CD4-positive, alpha-beta T cell treated with Interleukin-17A for 4 hours (primary cell): ENCODE measurements at places on chromosomes 4 and X.
A peak's percentile ranks its signal among the peaks of the same experiment; 100 is the strongest.

GRCh38 chr4:56048702-56049431, 100.1 kb downstream of the CEP135 start:
- peak; percentile 17 for DNase-seq

DNA sequence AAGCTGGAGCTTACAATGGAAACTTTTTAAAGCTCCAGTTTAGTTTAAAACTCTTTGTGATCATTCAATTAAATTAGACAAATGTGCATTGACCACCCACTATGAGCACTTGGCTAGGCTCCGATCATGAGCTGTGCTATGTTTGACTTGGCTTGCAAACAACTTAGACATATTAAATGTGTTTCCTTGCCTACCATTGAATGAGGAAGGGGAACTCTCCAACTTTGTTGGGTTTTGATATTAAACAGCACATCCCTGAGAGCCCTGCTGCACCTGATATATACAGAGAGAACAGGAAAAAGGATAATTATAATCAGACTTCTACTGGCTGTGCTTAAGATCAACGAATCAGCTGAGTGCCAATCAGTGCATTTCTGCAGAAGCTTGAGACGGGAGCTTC, 71.4 kb upstream of the ADGRL3 start:
- no peak for DNase-seq

GRCh38 chrX:153875391-153876111, 10.4 kb downstream of the L1CAM start:
- DNase-seq = peak; percentile 75

DNA sequence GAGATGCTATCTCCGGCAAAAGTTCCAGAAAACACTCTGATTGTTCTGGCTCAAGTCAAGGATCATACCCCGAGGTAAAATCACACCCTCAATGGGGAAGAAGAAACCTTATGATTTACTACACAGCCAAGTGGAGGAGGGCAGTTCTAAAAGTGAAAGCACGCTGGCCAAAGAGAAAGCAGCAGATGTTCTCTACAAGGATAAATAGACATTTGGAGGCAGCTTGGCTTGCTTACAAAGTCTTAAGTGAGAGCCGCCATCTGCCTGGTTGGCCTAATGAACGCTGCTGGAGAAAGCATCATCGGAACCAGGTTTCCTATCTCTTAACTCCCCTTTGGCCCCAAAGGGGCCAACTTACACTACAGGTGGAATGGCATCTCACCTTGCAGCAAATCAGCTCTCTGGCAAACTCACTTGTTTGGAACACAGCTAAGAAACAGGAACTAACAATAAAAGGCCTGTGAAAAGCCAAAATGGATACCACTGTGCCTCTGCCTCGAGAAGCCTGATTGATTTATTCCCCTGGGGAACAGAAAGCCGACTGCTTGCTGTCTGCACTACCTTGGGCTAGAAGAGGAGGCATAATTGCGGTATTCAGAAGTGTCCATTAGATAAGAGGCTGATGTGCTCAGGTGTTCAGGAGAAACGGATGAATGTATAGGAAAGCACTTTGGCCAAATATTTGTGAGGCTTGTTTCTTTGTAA, 22.8 kb downstream of the FRAS1 start:
- no peak for DNase-seq

- DNase-seq = no peak
Observed at GRCh38 chr4:544386-545105, 31.5 kb downstream of the TMEM271 start.

- no peak for DNase-seq
Observed at GRCh38 chr4:150240011-150240410, 161.8 kb downstream of the DCLK2 start.

DNA sequence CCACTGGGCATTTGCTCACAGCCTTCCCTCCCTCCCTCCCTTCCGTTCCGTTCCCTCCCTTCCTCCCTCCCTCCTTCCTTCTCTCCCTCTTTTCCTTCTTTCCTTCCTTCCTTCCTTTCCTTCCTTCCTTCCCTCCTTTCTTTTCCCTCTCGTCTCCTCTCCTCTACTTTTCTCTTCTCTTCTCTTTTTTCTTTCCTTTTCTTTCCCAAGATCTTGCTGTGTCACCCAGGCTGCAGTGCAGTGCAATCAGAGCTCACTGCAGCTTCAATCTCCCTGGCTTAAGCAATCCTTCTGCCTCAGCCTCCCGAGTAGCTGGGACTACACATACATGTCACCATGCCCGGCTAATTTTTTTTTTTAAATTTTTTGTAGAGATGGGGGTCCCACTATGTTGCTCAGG, 26.7 kb upstream of the ING2 start:
- DNase-seq = no peak

DNA sequence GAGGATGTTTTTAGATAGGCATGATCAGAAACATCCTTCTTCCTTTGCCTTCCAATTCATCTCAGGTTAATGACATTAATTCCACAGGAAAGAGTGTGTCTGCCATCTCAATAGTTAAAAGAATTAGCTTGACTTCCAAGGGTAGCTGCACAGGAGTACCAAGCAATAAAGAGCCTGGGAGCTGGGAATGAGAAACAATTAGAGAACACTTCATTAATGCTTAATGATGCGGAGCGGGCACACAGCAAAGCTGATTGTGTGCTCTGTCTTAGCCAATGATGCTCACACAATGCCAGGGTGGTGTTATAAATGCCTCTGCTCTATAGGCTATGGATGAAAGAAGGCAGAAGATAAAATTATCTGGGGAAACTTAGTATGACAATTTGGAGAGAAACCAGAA, 1052.5 kb upstream of the LCORL start:
- DNase-seq = no peak

GRCh38 chr4:105596684-105597083, 44.3 kb downstream of the ARHGEF38 start:
- DNase-seq = no peak

DNA sequence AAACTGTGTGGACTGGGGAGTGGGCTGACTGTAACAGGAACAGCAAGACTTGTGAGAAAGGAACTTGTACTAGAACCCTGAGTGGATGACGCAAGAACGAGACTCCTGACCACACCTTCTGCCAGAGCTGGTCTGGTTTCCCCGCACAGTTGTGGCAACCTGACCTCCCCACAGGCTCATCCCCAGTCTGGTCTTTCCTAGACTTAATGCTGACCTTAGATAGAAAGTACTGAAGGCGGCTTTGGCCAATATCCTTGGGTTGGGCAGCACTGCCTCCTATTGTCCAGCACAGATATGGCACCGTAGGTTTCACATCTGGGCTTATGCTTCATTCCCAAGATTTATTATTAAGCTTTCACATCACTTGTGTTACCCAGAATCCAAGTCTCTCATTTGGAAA, 137.8 kb upstream of the FRG1 start:
- no peak for DNase-seq

DNA sequence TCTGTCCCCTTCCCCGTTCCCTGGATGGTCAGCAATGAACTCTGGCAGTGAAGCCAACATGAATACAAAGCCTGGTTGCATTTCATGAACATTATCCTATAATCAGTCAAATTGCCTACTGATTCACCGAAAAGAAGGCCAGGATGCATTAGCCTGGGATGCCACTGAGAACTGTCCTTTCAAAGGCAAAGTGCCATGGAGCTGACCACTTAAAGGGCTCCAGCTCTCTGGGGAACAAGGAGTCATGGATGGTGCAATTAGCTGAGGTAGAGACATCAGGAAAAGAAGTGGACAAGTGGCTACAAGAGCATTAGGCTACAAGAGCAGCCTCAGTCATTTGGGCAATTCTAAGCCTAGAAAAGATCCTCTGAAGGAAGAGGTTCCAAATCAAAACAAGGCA, 69.0 kb downstream of the PARM1 start:
- no peak for DNase-seq

DNA sequence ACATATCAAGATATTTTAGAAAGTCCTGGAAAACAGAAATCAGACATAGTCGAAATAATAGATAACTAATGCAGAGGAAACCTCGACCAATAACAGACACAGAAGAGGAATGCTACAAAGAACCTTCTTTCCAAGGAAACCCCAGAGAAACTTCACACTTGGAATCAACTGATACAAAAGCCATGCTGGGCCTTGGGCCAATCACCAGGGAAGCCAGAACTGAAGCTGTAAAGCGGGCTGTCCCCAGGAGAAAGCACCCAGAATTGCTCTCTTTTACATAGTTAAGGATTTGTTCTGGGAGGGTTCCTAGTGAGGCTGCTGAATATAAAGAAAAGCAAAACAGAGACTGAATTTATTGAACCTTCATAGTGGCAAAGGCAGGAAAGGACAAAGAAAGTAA, 100.5 kb downstream of the PRDM5 start:
- no peak for DNase-seq

GRCh38 chr4:139987502-139987850, 166.5 kb downstream of the MAML3 start:
- DNase-seq = no peak

DNA sequence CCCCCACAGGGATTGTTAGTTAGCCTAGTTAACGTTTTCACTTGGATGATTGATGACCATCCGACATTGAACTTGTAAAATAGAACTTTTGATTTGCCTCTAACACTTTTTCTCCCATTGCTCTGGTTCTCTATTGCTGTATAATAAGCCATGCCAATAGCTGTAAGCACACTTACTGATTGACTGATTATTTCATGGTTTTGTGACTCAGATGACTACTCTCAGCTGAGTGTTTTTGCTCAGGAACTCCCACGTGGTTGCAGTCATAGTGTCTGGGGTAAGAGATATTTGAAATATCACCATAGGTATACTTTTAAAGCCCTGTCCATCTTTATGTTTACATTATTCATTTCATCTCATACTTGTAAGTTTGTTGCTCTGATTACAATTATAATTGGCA, 1285.5 kb downstream of the STIM2 start:
- DNase-seq = no peak

GRCh38 chrX:65846974-65847373, 179.5 kb downstream of the MSN start:
- no peak for DNase-seq

DNA sequence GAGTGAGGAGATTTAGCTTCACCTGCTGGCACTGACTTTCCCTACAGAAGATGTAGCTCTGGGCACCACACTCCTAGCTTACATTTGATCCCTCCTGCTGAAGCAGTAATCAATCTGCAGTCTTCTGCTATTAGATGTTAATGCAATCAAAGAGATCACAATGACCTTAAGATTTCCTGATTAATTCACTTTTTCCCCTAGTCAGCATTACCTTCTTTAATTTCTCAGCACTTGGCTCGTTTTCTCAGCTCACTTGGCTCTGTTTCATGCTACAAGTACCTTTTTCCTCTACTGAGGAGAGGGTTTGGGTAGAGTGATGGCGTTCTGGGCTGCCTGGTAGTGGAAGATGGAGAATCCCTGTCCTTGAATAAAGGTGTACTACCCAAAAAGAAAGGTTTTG, 113.0 kb upstream of the PAK3 start:
- DNase-seq = no peak

DNA sequence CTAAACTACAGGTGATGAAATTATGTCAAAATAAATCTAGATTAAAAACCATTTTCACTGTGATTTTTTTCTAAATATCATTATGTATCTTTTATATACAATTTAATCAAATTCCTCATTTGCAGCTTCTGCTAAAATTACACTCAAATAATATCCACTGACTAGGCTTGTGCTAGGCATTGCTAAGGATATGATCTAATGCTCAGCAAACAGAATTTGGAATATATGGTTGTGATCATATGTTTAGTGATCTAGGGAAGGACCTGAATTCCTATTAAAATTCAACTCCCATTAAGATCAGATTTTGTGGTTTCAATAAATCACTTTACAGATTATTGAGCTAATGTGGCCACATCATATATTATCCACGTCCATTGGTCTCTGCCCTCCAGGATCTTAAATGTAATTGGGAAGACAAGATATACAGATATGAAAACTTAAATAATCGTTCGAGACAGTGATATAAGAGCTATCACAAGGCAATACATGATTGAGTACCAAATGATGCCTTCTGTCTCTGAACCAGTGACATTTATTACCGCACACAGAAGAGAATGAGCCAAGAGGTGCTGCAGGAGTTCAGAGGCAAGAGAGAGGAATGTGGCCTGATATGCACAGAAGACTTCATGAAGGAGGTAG, 206.0 kb upstream of the RPS6KA3 start:
- DNase-seq = no peak

DNA sequence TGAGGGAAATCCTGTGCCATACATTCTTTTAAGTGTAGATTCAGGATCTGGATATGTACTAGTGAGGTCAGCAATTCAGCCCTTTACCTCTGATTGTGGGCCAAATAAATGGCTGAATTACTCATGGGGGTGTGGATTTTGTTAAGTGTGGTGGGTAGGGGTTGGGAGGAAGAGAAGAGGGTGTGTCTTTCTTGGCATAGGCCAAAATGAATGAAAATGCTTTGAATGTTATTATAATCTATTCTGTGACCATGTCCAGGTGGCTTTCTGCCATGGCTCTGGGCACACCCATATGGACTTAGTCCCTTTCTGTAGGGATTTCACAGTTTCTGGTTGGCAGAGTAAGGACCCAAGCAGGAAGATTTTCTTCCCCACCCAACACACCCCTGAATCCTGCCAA, 244.3 kb downstream of the CBR4 start:
- DNase-seq = no peak

DNA sequence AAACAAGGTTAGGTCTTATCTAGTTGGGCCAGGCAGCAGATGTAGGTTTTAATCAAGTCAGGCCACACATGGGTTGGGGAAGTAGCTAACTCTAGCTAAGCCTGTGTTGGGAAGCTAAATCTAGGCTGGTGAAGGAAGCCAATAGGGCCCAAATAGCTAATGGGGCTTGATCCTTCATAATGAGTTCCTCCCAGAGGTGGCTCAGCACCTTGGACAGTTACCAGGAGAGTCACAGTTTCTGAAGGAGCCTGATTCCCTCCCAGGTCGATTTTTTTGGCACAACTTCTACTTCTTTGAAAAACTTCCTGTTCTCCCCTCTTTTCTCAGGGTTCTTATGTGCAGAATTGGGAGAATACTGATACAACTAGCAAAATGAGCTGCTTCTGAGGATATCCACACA, 242.5 kb upstream of the PRPS2 start:
- no peak for DNase-seq

DNA sequence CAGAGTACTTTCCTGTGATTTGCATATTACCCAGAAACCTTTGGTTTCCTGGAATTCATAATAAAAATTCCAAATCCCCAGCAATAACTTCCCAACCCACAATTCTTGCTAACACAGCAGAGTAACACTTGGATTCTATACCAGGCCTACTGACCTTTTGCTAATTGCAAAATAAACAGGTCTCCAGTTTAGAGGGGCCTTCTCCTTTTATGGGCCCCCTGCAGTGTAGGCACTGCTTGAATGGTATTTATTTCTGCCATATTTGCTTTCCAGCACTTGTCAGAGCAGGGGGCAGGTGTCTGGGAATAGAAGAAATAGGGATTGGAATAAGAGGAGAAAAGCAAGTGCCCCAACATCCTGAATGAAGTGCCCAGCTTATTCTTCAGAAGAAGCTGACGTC, 25.3 kb upstream of the GPC3 start:
- no peak for DNase-seq

DNA sequence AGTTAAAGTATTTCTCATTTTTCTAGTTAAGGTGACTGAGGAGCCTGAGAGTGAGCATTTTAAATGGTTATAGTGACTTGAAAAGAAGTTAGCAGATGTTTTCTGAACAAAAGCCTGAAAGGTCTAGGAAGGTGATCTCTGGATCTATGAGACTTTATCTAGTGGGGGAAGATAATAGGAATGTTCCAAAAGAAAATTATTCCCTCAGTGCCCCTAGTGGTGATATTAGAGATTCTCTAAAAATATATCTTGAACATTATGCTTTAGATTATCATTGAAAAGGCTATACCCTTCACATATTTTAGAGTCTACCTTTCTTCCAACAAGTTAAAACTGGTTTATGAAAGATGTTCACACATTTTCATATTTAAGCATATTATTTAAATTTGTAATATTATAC, 69.0 kb upstream of the SPANXN1 start:
- no peak for DNase-seq

GRCh38 chr4:75698162-75698962, 25.2 kb upstream of the G3BP2 start:
- DNase-seq = peak; percentile 8

- DNase-seq = no peak
Observed at GRCh38 chr4:1967512-1968149, 41.1 kb downstream of the NELFA start.
